NCI-H2029 treated with DMSO at 0.1 percent for 48 hours (cell line): ENCODE measurements at places on chromosomes 4 and X.

DNA sequence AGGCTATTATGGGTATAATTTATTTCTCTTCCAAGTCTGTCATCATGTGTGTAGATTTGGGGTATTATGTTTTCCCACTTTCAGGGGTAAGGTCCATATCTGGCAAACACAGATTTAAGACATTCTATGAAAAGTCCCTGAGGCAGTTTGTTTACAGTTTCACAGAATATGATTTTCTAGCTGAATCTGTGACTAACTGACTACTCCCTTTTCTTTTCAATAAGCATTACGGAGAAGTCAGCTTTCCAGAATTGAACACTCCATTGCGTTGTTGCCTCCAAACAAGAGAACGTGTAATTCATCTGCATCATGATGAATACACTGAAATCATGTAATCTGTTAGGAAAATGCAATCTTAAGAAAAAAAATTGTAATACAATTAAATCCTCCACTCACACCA, 226.7 kb upstream of the SFRP2 start:
- DNase-seq = no peak

GRCh38 chrX:148380650-148381561, 119.5 kb upstream of the AFF2 start:
- no peak for DNase-seq

DNA sequence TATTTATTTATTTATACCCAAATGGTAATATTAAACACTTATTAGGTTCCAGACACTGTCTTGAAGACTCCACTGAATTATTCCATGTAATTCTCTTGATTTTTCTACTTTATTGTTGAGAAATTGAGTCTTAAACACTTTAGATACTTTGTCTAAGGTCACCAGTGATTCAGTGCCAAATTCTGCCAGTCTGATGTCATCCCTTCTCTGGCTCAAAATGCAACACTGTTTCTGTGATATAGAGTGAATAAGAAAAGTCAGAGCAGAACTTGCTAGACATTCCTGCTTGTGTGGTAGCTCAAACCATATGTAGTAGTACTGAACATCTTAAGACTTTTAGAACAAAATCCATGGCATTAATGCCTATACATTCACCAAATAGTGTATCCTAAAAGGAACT, 164.3 kb downstream of the GABRB1 start:
- no peak for DNase-seq

- no peak for DNase-seq
These were observed 113.0 kb downstream of the RBM47 start for GRCh38 chr4:40516651-40517050.

GRCh38 chr4:89196056-89196674, 84.8 kb downstream of the TIGD2 start:
- DNase-seq = no peak

DNA sequence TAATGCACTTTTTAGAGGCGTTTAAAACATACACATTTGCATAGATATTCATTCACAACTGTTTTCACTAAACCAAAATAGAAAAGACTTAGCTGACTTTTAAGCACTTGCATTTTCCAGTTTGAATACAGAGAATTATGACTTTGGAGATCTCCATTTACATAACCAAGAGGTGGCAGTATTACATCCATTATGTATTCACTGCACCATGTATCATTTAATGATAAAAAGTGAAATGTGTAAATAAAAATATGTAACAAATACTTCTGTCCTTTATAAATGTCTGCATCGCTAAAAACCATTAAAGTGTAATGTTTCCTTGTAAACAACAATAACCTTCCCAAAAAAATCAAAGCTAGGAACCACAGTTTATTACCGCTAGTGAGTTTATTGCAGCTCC, 413.2 kb downstream of the FGF13 start:
- DNase-seq = no peak

GRCh38 chr4:10457255-10457801, at the start of gene ZNF518B:
Gene ZNF518B, minus strand, starts transcription at chr4:10457426. Its CDS starts 11,098 bp downstream, at chr4:10446328.
- DNase-seq = peak; percentile 15

DNA sequence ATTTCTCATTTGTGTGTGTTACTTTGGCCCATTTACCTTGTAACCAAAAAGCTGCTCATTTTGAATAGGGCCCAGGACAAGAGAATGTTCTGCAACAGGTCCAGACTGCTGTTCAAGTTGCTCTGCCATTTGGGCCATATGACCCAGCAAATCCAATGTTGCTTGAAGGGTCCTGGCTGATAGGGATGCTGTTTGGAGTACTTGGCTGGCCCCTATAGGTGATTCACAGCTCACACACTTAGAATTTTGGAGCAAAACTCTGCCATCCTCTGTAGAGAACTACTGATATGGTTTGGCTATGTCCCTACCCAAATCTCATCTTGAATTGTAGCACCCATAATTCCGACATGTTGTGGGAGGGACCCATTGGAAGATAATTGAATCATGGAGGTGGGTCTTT, 131.5 kb downstream of the AASDH start:
- DNase-seq = no peak

GRCh38 chrX:128460835-128461234, 408.6 kb upstream of the ACTRT1 start:
- DNase-seq = no peak

GRCh38 chr4:84753321-84753972, 170.5 kb downstream of the CDS1 start:
- DNase-seq = no peak
